Sciatic nerve (tissue), 2 donors: ENCODE measurements at places on chromosomes 3 and 15. TPM values are rescaled to one million over a fixed set of nuclear protein-coding genes. Genes with fewer than 3 reads are reported as not detected.

The SLC24A5 gene
- 0.89 TPM for total RNA-seq

The GOLGA8G gene
- total RNA-seq, result not detected

The NRROS gene
- total RNA-seq, result 10.0 TPM

The PLSCR5 gene
- total RNA-seq, result not detected

The SLC49A4 gene
- total RNA-seq, result 12.8 TPM

The PDIA5 gene
- 27.8 TPM for total RNA-seq

The GCSAM gene
- total RNA-seq, result 0.22 TPM

The SNTN gene
- total RNA-seq, result not detected

The GP5 gene
- 0.09 TPM for total RNA-seq

DNA sequence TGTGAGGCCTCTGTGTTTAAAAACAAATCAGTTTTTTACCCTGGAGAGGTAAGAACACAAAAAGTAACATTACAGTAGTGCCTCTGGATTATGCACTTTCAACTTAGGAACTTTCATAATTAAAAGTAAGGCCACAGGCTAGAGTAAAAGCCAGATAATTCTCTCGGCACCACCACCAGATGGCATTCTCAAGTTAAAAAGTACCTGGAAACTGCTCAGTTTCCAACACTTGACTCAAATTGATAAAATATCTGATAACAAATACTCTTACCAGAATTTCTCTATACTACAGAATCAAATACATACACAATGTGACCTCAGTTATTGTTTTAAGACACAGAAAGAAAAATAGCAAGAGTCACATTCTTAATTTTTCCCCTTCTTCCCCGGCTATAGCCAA, 19.9 kb downstream of the SPICE1 start:
- no peak for DNase-seq

DNA sequence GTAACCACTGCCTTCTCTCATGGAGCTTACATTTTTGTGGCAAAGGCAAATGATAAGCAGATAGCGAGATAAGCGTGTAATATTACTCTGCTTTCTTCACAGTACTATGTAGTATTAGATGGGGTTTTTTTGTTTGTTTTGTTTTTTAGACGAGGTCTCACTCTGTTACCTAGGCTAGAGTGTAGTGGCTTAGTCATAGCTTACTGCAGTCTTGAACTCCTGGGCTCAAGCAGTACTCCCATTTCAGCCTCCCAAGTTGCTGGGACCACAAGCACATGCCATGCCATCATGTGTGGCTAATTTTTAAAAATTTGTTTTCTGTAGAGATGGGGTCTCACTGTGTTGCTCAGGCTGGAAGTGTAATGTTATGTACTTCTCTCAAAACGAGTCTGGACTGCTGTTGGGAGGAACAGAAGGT, 22.9 kb downstream of the MBNL1 start:
- no peak for DNase-seq

DNA sequence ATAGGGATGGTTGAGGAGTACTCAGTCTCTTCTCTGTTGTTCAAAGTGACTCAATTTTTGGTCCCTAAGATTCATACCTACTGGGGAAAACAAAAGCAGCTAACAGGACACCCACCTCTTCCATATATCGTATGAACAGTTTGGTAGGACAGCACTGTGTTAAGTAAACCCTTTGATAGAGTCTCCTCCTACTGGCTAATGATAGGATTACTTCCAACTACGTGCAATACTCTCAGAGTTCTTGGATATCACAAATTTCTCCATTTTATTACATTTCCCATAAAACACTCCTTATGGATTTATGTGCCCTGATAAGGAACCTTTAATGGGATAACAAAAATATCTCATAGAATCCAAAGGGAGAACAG, 200.2 kb upstream of the GOLGA6L4 start:
- no peak for DNase-seq

DNA sequence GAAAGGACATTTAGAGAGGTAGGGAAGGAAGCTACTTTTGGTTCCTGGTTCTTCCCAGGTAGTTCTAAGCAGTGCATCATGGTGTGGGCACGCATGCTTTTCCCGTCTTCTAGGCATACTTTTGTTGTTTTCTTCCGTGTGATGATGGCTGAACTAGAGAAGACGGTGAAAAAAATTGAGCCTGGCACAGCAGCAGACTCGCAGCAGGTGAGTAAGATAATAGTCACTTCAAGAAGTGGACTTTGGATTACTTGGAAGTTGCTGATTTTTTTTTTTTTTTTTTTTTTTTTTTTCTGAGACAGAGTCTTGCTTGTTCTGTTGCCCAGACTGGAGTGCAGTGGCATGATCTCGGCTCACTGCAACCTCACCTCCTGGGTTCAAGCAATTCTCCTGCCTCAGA, 17.9 kb downstream of the FANCD2OS start:
- no peak for DNase-seq

DNA sequence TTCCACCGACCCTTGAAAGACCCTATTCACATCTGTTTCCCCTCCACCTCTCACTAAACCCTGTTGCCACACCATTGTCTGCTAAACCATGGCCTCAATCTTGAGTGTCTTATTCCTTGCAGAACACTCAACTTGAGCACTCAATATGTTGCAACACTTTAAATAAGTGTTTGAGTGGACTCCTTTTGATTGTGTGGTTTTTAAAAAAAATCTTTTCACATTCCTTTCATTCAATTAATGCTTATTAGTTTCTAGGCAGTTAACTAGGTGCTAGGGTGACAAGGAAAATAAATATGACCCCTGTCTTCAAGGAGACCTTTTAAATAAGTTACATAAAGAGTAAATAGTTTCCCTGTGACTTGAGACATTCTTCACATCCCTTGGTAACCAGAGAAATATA, 13.3 kb upstream of the HHLA2 start:
- DNase-seq, result no peak

- DNase-seq, result no peak
Observed at GRCh38 chr15:36208868-36209582, 370.4 kb upstream of the CDIN1 start.

- DNase-seq, result no peak
Observed at GRCh38 chr3:151265866-151266265, 12.5 kb downstream of the P2RY14 start.

DNA sequence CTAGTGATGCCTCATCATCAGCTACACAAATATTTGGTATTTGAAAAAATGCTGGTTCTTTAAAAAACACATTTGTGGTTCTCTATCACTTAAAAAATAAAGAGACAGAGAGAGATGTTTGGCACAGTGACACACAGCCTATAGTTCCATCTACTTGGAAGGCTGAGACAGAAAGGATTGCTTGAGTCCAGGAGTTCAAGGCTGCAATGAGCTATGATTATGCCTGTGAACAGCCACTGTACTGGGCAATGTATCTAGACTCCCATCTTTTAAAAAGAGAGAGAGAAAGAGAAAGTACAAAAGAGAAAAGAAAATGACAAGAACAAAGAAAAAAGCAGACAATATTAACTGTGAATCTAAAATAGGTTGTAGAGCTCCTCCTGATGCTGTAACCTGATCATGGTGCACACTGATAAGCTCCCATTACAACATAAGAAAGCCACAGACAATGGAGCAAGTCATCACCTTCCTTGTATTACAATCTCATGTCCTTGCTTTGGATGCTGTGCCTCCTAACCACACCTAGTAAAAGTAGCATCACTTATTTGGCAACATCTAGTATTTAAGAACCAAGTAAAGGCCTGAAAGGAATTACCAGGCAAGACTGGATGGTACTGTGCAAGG, 31.7 kb upstream of the MAP4 start:
- no peak for DNase-seq

DNA sequence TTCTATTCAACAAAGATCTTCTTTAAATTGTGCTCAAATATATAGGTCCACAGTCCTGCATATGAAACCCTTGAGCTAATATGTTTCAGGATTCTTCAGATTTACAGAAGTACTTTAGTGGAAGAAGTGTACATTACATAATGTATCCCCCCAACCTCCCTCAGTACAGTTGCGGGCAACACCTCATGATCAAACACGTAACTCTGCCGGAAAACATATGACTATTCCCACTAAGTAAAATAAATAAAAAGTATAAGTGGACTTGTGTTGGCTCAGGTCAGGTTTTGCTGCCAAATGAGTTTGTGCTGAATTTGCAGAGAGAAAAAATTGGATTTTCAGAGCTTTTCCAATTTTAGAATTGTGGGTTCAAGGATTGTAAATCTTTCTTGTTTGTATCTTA, 267.6 kb upstream of the MDFIC2 start:
- DNase-seq, result no peak

DNA sequence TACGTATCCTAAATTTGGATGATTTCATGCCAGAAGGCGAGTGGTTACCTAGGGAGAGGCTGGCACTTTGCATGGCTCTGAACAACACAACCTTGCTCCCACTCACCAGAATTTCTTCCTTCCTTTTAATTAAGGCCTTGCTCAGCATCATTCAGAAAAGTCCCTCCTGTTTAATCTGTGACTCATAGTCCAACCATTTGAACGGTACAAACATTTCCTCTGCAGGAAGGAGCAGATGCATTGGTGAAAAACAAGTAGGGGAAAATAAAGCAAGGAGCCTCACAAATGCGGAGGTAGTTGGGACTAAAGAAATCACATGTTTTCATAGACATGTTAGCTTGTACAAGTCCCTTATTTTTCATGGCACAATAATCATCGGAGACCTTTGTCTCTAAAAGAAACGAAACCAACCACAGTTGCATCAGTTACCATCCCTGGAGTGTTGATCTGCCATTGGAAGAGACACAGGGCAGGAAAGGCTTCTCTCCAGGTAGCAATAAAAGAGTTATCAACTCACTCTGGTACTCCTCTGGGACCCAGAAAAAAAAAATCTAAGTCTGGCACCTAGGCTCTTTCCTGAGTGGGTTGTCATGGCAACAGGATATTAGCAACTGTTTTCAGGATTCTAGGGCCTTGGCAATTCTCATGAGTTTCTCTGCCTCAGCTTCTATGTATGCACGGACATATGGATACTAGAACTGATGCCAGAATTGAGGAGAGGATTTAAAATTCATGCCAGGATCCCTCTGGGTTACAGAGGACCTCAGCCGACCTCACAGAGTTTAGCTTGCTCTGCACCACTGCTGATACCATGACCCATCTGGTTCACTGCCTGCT, 255.4 kb upstream of the ARPP21 start:
- DNase-seq, result no peak

- DNase-seq, result no peak
Observed at GRCh38 chr15:40443846-40444245, 3.1 kb downstream of the BAHD1 start.

GRCh38 chr15:101127506-101128076, 124.3 kb downstream of the CHSY1 start:
- peak; percentile 88 for DNase-seq

DNA sequence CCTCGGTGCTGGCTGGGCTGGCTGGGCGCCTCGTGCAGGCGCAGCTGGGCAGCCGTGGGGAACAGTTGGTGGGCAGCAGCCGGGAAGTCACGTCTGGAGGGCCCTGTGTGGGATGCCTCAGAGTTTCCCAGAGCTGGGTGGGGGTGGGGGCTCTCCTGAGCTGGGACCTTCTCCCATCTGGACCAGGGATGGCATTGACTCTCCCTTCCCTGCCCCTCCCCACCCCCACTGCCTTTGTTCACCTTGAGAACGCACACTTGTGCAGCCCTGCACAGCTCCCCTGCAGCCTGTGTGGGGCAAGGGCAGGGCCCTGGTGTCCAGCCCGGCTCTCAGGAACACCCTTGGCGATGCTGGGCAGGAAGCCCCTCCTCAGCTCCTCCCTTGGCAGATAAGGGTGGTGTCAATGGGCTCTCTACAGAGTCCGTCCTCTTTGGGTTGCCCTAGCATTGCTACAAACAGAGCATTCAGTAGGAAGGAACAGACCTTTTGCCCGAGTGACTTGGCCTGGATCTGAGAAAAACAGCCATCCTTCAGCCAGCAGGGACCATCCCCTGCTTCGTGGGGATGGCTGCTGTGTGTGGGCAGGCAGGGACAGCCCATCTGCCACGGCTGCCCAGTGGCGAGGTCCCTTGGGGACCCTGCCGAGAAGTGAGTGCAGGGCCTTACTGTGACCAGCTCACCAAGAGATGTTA, 25.5 kb upstream of the KLF13 start:
- DNase-seq, result no peak

- DNase-seq, result no peak
Observed at GRCh38 chr15:99976811-99977271, 243.6 kb upstream of the LYSMD4 start.

DNA sequence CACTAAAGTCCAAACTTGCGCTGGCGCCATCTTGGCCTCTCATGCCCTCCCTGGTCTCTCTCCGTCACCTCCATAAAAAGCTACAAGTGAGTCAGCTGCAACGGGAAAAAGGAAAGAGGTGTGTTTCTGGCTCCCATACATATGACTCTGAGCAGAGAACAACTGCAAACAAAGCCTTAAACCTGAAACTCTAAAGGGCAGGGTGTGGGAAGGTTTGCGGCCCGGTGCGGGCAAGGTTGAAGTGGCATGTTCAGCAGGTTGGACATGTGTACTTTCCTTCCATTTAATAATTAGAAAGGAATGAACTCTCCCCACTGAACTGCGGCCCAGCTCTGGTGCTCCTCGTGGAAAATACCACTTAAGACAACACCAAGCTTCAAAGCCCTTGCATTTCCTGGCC, 59.0 kb upstream of the PPARG start:
- no peak for DNase-seq

GRCh38 chr15:39625856-39626255, 45.0 kb downstream of the THBS1 start:
- DNase-seq, result no peak

DNA sequence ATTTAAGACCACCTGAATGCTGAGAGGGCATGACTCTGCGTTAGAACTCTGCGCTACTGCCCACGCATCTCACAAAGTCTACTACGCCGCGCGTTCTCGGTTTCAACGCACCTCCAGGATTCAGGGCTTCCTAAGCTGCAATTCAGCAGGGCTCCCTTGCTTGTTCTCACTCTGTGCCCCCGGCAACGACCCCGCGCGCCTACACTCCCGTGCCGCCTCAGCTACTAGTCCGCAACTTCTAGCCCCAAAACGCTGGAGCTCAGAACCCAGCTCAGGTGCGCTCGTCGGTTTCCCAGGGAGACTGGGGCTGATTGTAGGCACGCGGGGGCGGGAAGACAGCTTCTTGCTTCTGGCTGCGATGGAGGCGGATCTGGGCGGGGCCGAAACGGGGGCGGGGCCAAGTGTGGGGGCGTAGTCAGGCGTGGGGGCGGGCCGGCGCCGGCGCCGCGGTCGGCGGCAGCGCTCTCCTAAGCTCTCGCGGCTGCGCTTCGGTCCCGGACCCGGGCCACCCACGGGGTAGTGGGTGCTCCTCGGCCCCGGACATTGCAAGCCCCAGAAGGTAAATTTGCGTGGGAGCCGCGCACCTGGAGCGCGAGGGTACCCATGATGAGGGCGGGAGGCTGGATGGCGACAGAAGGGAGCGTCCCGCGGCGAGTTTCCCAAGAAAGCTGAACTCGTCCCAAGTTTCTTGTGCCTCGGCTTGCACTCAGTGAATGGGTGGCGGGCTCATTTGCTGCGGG, at the start of gene ARHGEF26:
TSS of gene ARHGEF26 (plus strand) at position 430 of the 740 bp plus-strand sequence. CDS start 603 bp downstream, outside the sequence.
- peak; percentile 94 for DNase-seq

DNA sequence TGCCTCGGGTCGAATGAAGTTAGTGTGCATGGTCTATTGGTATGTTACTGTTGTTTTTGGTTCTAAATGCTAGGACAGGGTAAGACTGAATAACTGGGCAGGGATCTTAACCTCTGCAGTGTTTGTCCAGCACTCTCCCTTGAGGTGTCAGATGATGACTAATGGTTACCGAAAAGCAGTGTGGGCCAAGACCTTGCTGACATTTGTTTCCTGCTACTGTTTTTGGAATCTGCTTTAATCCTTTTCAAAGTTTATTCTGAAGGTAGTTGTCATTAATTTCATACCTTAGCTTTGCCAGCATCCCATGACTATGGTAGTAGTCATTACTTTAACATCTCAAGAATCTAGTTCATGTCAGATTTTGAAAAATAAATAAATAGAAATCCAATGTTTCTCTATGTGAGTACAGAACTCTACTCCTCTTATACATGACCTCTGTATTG, 117.0 kb downstream of the P3H2 start:
- DNase-seq, result no peak
